ENCODE measurements at places on chromosomes 11 and 22.
A peak's percentile ranks its signal among the peaks of the same experiment; 100 is the strongest.

DNA sequence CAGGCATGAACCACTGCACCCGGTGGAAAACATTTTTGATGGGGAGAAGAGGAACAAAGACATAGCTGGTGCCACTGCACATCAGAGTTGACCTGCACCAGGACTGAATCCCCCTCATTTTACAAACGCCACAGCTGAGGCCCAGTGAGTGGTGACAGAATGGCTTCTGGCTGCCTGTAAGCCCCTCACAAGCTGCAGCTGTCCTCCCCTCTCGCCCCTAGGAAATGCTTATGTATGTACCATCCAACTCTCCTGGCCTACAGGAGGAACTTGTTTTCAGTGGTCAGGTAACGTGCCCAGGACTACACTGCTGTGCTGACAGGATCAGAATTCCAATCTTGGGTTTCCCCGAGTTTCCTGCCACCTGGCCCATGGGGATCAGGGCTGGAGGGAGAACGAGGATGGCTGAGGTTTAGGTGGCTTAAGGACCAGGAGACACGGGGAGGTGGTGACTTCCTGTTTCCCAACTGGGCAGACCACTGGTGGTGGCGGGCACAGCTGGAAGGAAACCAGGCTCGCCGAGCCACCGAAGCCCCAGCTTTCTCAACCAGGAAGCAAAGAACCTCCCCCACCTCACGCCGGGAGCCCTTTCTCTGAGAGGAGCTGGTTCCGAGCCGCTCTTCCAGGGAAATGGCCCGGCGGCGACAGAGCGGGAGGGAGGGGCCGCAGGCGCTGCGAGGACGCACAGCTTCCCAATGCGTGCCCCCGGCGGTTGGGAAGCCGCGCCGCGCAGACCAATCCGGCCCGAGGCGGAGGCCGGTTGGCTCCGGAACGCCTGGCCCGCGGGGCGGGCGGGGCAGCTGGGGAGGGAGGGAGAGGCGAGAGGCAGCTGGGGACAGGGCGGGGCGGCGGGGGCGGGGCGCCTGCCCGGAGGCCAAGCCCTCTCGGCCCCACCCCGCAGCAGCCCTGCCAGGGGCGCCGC lies 1.0 kb upstream of the LRFN4 start:
- peak; percentile 70 for DNase-seq

GRCh38 chr11:121341609-121342008 lies 49.0 kb downstream of the SC5D start:
- no peak for DNase-seq

- no peak for DNase-seq
These were observed 8.8 kb downstream of the BCL9L start for GRCh38 chr11:118916842-118917388.

- DNase-seq: no peak
These were observed 25.0 kb downstream of the MED15 start for GRCh38 chr22:20532256-20532993.

DNA sequence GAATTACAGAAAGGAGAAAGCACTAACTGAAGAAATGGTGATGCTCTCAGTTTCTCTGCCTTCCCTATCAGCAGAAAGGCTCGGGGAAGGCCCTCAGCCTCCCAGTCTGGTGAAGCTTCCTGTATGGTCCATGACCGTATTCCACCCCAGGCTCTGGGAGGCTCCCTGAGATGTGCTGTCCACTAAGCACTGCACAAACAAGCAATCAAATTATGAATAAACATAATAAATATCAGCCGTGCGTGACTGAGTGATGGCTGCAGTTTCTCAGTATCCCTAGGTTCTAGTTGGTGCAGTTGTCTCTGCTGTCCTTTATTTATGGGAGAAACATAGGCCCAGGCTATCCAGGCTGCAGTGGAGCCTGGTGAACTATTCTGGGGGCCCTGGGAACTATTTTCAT lies 3.6 kb downstream of the SMDT1 start:
- DNase-seq: no peak

- DNase-seq: no peak
These were observed 81.0 kb downstream of the CCDC73 start for GRCh38 chr11:32713496-32713895.

DNA sequence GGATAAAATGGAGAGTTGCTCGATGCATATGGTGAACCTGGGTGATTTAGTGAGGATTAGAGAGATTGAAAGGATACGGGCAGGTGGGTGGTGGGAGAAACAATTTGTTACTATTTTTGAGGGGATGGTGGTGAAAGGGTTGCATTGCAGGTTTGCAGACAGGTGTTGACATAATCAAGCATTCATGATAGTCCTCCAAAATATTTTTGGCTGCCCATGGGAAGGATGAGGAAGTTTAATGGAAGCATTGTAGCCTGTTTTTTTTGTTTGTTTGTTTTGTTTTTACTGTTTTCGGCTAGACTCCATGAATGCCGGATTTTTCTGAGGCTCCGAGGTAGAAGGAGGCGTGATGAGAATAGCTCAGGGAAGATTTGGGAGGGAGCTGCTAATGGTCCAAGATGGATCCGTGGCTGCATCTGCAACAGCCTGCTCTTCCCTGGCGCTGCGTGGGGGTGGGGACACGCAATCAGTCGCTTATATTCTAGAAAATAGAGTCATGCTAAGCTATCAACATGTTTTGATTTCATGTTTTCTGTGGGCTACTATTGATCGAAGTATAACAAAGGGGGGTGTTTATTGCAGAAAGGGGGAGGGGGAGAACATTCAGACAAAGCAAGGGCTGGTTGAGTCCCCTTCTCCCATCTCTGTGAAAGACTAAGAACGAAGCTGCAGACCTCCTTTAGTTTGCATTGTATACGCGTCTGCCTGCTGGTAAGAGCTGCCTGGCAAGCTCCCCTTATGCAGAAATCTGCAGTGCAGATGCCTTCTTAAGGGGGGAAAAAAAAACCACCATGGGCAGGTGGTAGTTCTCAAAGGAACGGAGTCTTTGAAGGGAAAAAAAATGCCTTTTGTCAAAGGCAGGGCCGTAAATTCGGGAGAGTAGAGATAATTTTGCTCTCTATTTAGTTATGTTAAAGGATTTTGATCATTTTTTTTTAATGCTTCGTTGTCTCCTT lies 1.0 kb downstream of the RTN3 start:
- DNase-seq: peak; percentile 26

DNA sequence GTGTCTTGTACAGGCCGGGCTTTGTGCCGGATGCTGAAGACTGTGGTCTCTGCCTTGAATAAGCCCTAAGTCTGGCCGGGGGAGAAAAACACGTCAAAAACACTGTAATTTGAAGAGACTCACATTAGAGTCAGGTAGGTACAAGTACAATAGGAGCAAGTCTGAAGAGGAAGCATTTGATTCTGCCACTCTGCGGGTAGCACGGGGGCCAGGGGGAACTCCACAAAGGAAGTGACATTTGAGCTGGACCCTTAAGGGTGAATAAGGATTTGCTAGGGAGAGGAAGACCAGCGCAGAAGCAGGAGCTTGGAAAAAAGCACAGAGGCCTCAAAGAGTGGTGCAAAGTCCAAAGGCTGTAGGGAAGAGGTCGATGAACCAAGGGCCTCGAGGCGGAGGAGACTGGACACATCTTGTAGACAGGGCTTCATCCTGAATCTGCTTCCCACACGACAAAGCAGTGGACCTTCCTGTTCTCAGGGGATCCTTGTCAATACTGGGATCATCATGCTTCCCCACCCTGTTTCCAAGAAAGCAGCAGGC lies 38.7 kb downstream of the BUD13 start:
- DNase-seq: no peak

GRCh38 chr22:49934160-49934890 lies 15.9 kb downstream of the CRELD2 start:
- DNase-seq: no peak

- no peak for DNase-seq
These were observed 2.8 kb upstream of the DIXDC1 start for GRCh38 chr11:111934306-111934705.

DNA sequence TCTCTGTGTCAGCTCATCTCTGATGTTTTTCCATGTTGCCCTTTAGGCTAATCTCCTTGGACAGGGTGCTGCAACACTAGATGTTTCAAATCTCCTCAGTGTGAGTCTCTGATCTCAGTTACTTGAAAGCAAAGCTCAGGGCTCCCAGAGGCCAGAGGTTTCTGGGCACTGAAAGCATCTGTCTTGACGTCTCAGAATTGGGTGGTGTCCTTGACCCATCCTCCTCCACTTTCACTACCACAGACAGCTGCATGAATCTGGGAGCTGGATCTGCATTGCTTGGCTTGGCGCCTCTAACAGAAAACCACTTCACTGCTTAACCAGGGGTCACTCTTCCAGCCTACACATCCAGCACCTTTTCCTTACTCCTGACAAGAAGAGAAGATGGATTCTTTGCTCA lies 399.4 kb downstream of the NXPE2 start:
- no peak for DNase-seq

- DNase-seq: no peak
These were observed 567.3 kb downstream of the MIAT start for GRCh38 chr22:27224485-27225374.

DNA sequence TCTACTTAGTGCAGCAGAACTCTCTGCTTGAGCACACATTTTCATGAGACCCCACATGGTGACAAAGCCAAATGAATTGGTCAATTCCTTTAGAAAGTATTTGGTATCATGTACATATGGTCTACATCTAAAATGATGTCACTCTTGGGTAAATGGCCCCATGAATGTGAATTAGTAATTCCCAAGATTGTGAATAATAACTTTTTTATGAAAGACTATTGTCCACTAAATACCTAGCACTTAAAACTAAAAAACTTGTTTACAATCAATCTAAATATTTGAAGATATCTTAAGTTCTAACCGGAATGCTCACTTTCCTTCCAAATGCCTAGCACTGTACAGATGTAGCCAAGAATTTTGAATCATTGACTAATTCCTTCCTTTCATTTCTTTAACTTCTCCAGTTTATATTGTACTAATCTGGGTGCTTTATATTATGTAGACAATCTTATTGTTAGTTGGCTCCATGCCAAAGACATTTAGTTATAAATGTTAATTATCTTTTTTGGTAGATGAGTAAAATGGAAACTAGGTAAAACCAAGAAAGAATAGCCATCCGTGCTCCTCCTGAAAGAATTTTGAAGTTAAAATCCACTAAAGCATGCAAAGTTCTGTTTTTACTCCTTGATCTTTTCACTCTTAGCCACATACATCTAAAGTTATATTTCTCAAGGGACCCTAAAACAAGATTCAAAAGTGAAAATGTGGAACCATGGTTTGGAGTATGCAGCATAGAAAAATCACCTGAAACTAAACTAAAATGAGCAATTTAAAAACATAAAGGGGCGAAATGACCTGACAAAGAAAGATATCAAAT lies 145.0 kb upstream of the ARHGAP20 start:
- no peak for DNase-seq

DNA sequence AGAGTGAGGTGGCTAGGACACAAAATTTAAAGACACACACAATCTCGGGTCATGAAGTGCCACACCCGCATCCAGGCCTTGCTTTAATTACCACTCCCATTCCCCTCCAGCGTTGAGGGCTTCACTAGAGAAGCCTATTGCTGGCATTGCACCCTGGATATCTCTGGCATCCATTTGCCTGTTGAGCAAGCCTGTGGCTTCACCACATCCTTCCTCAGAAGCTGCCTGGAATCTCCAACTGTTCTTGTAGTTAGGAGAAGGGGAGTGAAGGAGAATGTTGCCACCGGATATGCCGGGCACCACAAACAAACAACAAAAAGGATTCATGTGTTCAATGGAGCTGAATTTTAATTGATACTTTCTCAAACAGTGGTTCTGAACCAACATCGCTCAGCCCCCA lies 34.4 kb upstream of the RCN1 start:
- no peak for DNase-seq

GRCh38 chr11:105033781-105034180 lies 1.2 kb downstream of the CASP1 start:
- DNase-seq: no peak

- DNase-seq: peak; percentile 93
These were observed 5.2 kb downstream of the USP2 start for GRCh38 chr11:119376197-119376847.

GRCh38 chr22:30426388-30427353 lies 1.1 kb downstream of the MTFP1 start:
- DNase-seq: peak; percentile 53

DNA sequence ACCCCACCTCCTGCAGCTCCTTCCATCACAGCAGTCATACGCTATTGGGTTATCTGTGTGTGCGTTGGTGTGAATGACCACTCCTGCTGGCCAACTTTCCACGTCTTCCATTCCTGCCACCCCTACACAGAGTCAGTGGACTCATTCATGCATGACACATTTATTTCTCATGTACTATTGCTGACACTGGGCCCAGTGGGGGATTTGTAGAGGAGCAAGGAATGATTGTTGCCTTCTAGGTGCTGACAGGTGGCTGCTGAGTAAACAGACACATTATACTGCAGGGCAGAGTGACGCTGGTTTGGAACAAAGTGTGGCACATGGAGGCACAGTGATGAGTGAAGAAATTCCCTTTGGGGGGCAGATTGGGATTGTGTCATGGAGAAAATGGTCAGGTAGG lies 113.9 kb downstream of the CCDC81 start:
- no peak for DNase-seq

DNA sequence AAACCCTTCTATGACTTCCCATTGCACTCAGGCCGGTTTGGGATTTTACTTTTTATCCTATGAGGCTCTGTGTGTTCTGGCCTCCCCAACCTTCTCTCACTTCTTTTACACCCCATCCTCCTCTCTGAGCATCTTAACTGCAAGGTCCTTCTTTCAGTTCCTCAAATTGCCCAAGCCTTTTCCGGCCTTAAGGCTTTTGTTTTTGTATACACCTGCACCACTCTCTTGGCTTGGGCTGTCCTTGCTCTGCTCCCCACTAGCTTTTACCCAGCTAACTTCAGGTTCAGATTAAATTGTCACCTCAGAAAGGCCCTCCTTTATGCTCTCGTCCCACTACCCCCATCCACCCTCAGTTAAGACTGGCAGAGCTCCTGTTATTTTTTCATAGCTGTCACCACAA lies 55.5 kb downstream of the FAM83F start:
- no peak for DNase-seq

DNA sequence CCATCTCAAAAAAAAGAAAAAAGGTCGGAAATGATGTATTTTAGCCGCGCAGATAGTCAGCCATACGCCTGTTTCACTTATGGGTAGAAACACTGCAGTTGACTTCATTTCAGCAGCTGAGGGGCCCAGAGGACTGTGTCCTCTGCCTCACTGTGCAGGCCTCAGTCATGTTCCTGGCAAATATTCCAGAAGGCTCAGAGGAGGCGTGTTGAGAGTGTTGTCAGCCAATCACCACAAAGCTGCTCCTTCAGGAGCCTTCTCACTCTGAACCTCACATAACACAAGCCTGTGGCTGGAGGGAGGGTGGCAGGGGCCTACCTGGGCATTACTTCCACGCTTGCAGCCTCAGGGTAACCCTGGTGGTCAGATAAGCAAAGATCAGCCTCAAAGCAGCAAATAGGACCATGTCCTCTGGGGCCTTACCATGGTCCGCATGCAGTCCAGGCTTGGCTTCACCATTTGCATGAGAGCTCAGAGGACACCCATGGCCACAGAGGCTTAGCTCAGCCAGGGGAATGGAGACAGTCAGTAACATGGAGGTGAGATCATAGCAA lies 17.3 kb upstream of the TREH start:
- DNase-seq: no peak

GRCh38 chr11:8247312-8247711 lies 16.4 kb downstream of the LMO1 start:
- DNase-seq: no peak

DNA sequence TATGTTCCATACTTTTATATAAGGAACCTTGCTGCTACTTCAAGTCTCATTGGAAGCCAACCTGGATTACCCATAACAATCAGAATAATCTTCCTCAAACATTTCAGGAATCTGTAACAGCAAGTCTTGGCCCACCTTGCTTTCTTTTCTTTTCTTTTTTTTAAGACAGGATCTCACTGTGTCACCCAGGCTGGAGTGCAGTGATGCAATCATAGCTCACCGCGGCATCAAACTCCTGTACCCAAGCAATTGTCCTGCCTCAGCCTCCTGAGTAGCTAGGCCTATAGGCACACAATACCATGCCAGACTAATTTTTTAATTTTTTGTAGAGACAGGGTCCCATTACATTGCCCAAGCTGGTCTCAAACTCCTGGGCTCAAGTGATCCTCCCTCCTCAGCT lies 29.3 kb upstream of the PRDM10 start:
- DNase-seq: no peak

Data from amygdala (tissue), 56 donors.